ENCODE measurements at places on chromosomes 11 and 22.
A peak's percentile ranks its signal among the peaks of the same experiment; 100 is the strongest.

DNA sequence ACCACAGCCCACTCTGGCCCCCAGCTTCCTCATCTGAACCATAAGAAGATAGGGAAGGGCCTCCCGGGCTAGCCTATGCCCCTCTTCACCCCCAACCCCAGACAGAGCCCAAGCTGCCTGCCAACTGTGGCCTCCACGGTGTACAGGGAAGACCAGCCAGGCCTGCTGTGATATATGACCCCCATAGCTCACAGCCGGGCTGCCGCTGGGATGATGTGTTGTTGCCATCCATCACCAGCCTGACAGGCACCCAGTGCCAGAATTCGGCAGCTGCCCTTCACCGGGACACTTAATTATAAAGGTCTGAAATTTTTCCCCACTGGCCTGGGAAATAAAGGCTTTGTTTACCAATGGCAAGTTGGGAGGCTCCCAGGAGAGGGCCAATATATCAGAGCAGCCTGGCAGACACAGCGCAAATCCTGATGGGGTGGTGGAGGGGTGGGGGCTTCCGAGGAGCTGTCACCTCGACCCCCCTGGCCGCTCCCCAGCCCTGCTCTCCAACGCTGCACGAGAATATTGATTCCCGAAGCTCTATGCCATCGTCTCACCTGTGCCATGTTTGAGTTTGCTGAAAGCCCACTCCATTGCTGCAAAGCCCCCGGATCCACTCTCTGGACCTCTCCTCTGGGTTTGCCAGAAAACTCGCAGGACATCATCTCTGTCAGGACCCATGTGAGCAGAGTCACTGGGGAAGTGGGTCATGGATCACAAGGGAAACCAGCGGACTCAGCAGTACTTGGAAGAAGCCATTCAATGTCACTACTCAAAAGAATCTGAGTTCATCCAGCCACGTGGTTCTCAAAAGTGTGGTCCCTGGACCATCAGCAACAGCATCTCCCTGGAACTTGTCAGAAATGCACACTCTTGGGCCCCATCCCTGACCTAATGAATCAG lies 296.9 kb downstream of the MN1 start:
- peaks cover 7% of the 10 kb centered on the region for H3K27me3 ChIP-seq
- H3K4me1 ChIP-seq: peaks cover 50% of the 10 kb centered on the region
- no peaks in the 10 kb centered on the region for H3K36me3 ChIP-seq
- peak; percentile 61 for DNase-seq
- peak overlapping the region; percentile 35 for H3K27ac ChIP-seq

DNA sequence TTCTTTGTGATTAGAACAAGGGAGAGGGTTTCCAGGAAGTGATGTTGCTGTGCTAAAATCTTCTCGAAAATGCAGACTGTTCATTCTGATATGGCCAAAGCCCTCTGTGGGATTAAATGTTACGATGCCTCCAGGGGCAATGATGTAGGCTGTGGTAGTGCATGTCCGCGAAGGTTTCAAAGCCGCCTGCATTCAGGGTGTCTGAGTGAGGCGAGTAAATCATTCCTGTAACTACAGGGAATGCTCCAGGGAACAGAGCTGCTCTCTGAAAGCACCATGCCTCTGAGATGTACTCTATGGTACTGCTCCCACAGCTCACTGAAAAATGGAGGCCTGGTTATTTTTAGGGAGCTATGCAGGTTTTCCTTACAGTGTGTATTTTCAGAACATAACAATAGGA lies 21.2 kb downstream of the PDGFD start:
- no peak overlapping the region for H3K27ac ChIP-seq
- H3K36me3 ChIP-seq: no peaks in the 10 kb centered on the region
- H3K27me3 ChIP-seq: no peaks in the 10 kb centered on the region
- H3K4me3 ChIP-seq: no peak overlapping the region

- no peak overlapping the region for H3K4me3 ChIP-seq
- no peak for DNase-seq
- no peak overlapping the region for H3K27ac ChIP-seq
- H3K4me1 ChIP-seq: no peaks in the 10 kb centered on the region
- no peaks in the 10 kb centered on the region for H3K27me3 ChIP-seq
These were observed 3.2 kb downstream of the HBB start for GRCh38 chr11:5223686-5224085.

DNA sequence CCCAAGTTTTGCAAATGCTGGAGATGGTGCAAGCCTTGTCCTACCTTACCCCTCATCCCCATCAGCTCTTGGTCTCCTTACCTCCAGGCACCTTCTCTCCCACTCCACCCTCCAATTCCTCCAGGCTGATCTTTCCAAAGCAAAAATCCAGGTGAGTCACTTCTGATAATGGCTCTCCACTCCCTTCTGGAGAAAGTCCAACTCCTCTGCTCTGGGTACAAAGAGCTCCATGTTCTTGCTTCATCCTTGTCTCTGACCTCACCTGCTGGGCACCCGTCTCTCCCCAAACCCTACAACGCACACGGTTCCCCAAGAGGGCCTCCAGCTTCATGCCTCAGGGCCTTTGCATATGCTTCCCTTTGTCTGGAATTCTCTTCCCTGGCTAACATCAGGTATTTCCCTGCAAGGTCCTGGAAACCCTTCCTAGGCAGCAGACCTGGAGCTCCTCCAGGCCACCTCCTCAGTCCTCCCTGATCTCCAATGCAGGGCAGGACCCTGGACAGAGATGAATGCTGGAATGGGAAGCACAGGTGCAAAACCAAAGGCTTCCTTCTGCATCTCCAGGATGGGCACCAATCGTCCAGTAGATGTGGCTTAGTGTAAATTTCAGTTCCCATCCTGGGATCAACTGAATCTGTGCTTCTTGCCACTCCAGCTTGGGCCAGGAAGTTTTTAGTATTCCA lies 22.7 kb downstream of the IFT27 start:
- no peak overlapping the region for H3K4me3 ChIP-seq
- H3K36me3 ChIP-seq: no peaks in the 10 kb centered on the region
- H3K27ac ChIP-seq: no peak overlapping the region
- H3K27me3 ChIP-seq: peaks cover 17% of the 10 kb centered on the region

GRCh38 chr11:122852074-122852795 lies 13.9 kb downstream of the CRTAM start:
- H3K27ac ChIP-seq: no peak overlapping the region
- H3K4me1 ChIP-seq: peaks cover 4% of the 10 kb centered on the region
- no peaks in the 10 kb centered on the region for H3K27me3 ChIP-seq
- no peaks in the 10 kb centered on the region for H3K36me3 ChIP-seq

DNA sequence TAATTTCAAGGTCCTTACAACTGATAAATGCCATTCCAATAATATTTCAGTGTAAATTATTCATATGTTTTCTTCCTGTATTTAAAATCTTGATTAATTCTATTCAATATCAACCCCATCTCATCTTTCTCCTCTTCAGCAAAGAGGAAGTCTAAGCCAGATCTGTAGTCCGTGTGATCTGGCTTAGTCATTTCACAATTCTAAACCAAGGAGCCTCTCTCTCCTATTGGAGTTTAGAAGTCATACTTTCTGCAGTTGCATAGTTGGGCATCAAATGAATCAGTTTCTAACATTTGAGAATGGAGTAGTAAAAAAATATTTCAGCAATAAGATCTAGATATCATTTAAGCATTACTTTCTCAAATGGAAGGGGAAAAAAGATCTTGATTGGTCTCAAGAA lies 354.9 kb downstream of the JRKL start:
- no peaks in the 10 kb centered on the region for H3K36me3 ChIP-seq
- no peaks in the 10 kb centered on the region for H3K27me3 ChIP-seq
- H3K4me1 ChIP-seq: no peaks in the 10 kb centered on the region
- H3K4me3 ChIP-seq: no peak overlapping the region

DNA sequence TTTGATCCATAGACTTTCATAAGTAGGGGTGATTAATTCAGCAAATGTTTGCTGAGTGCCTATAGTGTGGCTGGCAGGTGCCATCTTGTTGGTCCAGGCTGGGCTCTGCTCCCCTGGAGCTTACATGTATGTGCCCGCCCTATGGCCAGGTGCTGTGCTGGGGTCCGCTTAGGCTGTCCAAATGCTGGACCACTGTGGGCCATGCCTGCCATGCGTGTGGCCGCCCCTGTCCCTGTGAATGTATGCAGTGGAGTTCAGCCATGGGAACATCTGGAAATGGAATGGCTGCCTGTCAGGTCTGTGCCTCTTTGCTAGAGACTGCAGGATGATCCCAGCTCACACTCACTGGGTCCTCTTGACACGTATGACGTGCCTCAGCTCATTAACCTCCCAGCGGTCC lies 594.6 kb downstream of the TBC1D22A start:
- H3K27ac ChIP-seq: no peak overlapping the region
- H3K36me3 ChIP-seq: no peaks in the 10 kb centered on the region
- no peaks in the 10 kb centered on the region for H3K4me1 ChIP-seq
- no peak overlapping the region for H3K4me3 ChIP-seq
- peaks cover 2% of the 10 kb centered on the region for H3K27me3 ChIP-seq

- H3K36me3 ChIP-seq: no peaks in the 10 kb centered on the region
- H3K27me3 ChIP-seq: no peaks in the 10 kb centered on the region
- peak; percentile 97 for DNase-seq
- peaks cover 16% of the 10 kb centered on the region for H3K4me1 ChIP-seq
- no peak overlapping the region for H3K4me3 ChIP-seq
- H3K27ac ChIP-seq: peak overlapping the region; percentile 71
These were observed 292.5 kb downstream of the TMEM135 start for GRCh38 chr11:87330187-87330601.

- H3K4me3 ChIP-seq: peak overlapping the region; percentile 88
- peaks cover 30% of the 10 kb centered on the region for H3K36me3 ChIP-seq
- H3K4me1 ChIP-seq: peaks cover 19% of the 10 kb centered on the region
- H3K27me3 ChIP-seq: no peaks in the 10 kb centered on the region
- peak; percentile 15 for DNase-seq
These were observed 1.1 kb downstream of the DHCR7 start for GRCh38 chr11:71446942-71447688.

- no peak for DNase-seq
- H3K36me3 ChIP-seq: peaks cover 31% of the 10 kb centered on the region
- H3K27me3 ChIP-seq: no peaks in the 10 kb centered on the region
- no peak overlapping the region for H3K27ac ChIP-seq
- no peak overlapping the region for H3K4me3 ChIP-seq
- H3K4me1 ChIP-seq: no peaks in the 10 kb centered on the region
These were observed 128.3 kb downstream of the CRYBB2 start for GRCh38 chr22:25347752-25348102.

GRCh38 chr11:65491614-65492386 lies 7.0 kb upstream of the MALAT1 start:
- peaks cover 96% of the 10 kb centered on the region for H3K4me1 ChIP-seq
- no peaks in the 10 kb centered on the region for H3K36me3 ChIP-seq
- peak overlapping the region; percentile 95 for H3K27ac ChIP-seq

DNA sequence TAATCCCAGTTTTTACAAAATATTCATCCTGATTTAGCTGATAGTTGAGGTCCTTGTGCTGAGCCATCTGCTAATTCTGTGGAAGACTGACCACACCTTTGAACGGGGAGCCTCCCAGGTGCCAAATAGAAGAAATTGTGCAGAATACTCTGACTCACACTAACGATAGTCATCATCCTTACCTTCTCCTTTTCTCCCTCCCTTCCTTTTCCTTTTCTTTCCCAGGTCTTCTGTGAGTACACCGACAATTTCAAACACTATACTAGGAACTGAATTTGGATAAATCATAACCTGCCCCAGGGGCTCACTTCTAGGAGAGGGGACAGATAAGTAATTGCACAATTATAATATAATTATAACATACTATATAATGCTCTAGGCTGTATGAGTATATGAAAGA lies 73.1 kb upstream of the CTSC start:
- no peak overlapping the region for H3K27ac ChIP-seq
- no peaks in the 10 kb centered on the region for H3K27me3 ChIP-seq
- no peak overlapping the region for H3K4me3 ChIP-seq
- peaks cover 2% of the 10 kb centered on the region for H3K4me1 ChIP-seq
- DNase-seq: no peak

GRCh38 chr22:43733138-43733537 lies 79.0 kb downstream of the EFCAB6 start:
- no peaks in the 10 kb centered on the region for H3K4me1 ChIP-seq
- H3K4me3 ChIP-seq: no peak overlapping the region
- no peak overlapping the region for H3K27ac ChIP-seq
- no peaks in the 10 kb centered on the region for H3K36me3 ChIP-seq
- no peak for DNase-seq
